ENCODE measurements at places on chromosomes 3 and 15. TPM values are rescaled to one million over a fixed set of nuclear protein-coding genes. Genes with fewer than 3 reads are reported as not detected.
A peak's percentile ranks its signal among the peaks of the same experiment; 100 is the strongest.

GRCh38 chr3:8627949-8628348 is 16.6 kb downstream of the SSUH2 start:
- no peak for DNase-seq

DNA sequence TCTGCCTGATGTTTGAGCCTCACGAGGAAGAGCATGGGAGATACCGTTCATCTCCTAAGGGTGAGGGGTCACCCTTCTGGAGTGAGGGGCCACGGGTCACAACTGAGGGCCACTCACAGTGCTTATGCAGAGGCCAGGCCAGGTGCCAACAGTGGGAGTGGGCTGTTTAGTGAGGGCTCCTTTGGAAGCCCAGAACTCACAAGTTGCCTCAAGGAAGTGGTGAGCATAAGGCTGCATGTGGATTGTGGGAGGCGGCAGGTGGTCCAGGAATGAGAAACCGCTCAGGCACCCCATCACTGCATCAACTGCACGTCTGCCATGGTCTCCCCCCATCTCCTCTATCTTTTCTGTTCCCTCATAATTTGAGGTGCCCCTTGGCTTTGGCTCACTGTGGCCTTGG is 26.5 kb downstream of the SPSB4 start:
- DNase-seq, result no peak

- DNase-seq, result peak; percentile 3
Measured at GRCh38 chr3:36434687-36435426, 54.6 kb downstream of the STAC start.

- peak; percentile 72 for DNase-seq
Measured at GRCh38 chr3:134353831-134354611, 20.2 kb downstream of the AMOTL2 start.

CACNA2D3 gene
- 6.1 TPM for total RNA-seq

TMCO5A gene
- total RNA-seq, result not detected

TMEM212 gene
- total RNA-seq, result not detected

Measured in Caki2 (cell line).